Stimulated activated CD8-positive, alpha-beta memory T cell treated with anti-CD3 and anti-CD28 coated beads, Interleukin-12 subunit alpha, Interleukin-12 subunit beta, amount 100 ng/mL, for 4 hours (primary cell): ENCODE measurements at places on chromosomes 2 and 18.

DNA sequence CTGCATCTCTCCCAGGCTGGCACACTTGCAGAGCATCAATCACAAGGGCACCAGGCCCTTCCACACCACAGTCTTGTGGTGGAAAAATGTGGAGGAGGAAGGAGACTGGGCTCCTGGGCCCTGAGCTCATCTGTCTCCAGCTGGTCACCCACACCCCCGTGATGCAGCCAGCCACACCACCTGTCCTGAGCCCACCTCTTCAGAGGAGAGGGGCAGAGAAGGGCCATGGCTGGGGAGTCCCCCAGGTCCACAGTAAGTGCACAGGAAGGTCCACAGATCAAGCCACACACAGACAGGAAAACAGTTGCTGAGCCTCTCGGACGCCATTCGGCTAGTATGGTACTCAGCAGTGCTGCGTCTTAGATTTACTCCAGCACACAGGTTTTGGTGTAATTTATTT lies 203.5 kb upstream of the SALL3 start:
- DNase-seq: no peak

GRCh38 chr18:58992301-58993231 lies 127.9 kb downstream of the ZNF532 start:
- no peak for DNase-seq

DNA sequence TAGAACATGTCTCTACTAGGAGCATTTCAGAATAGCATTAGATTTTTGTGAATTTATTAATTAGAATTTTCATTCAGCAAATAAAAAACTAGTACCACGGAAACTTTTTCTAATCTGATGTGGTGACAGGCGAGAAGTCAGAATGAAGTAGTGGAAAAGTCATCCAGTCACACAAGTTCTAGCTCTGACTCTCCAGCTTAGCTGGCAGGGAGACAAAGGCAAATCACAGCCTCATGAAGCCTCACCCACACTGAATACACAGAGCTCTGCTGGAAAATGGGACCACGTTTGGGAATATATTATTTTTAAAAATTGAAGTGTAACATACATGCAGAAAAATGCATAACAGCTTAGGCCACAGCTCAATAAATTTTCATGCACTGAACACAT lies 86.1 kb downstream of the L3MBTL4 start:
- no peak for DNase-seq

DNA sequence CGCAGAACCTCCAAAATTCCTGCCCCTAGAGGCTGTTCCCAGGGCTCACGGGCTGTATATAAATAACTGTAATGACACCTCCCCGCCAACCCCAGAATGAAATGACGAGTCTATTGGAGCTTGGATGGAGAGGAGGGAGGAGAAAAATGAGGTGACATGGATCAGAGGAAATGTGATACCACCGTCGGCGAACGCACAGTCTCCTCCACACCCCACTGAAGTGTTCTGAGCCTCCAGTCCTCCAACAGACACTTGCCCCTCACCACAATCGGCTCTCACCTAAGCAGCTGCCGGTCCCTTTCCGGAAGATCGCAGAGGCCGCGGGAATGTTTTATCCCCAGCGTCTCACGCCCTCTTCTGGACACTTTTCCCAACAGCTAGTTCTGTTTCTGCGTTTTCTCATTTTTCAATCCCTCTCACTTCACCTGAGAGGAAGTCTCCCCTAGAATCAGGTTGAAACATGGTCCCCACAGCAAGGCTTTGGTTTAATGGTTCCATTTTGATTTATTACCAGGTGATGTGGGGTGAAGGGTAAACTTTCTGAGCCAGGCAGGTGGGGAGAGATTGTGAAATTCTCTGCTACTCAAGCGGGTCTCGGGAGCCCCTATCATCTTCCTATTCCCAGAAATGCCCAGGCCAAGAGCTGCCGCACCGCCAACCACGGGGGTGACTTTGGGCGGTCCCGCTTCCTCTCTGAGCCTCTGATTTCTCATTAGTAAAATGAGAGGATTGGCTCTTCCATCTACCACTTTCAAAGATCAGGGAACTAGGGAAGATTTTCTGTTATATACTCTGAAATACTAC lies 9.1 kb upstream of the MYO5B start:
- DNase-seq: no peak

- DNase-seq: no peak
Observed at GRCh38 chr2:118098307-118099030, 10.2 kb downstream of the INSIG2 start.

GRCh38 chr2:166256896-166257295 lies 118.8 kb downstream of the SCN9A start:
- DNase-seq: no peak

GRCh38 chr2:226184940-226185615 lies 614.5 kb downstream of the IRS1 start:
- no peak for DNase-seq

GRCh38 chr2:237895544-237896506 lies 36.4 kb downstream of the RAMP1 start:
- no peak for DNase-seq

GRCh38 chr2:229043681-229044080 lies 227.4 kb downstream of the PID1 start:
- no peak for DNase-seq

GRCh38 chr2:239669899-239670460 lies 269.2 kb upstream of the HDAC4 start:
- DNase-seq: no peak

DNA sequence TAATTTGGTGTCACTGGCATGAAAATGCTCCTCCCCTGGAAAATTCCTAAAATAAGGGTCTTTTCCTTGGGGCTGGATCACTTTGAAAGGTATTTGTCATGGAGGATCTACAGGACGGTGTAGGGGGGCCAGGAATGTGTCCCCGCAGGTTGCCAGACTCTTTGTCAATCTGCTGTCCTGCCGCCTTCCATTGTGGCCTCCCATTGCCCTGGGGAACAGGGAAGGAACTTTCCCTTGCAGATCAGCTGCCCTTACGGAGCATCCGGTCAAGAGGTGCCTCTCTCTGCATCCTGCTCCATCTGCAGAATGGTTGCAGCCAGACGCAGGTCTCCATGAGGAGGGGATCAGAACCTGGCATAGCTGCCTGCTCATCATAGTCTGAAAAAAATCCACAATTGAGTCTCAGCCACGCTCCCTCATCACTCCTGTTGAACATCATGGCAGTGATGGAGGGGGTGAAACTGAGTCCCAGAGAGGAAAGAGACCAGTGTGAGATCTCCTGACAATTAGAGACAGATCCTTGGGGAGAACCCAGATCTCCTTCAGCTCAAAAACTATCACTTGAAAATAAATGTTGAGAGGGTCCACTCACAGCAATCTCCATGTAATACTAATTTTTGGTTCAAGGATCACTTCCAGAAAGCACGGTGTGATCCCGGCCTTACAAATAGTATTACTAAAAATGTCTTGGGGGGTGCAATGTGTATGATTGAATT lies 244.8 kb downstream of the MYCN start:
- DNase-seq: no peak

DNA sequence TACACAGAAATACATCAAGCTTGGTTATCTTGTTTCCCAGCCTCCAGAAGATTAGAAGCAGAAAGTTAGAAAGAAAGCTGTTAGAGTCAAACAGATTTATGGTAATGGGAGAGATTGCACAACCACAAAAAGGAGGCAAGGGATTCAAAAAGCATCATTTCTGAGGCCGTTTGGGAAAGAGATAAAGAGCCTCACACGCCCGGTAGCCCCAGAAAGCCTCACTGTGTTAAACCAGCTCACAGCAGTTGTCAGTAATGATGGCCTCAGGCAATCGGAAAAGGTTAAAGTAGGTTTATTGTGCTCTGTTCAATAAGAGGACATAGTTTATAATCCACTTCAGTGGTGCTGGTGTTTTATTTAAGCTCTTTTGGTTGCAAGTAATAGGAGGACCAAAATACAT lies 111.3 kb downstream of the DCC start:
- no peak for DNase-seq

DNA sequence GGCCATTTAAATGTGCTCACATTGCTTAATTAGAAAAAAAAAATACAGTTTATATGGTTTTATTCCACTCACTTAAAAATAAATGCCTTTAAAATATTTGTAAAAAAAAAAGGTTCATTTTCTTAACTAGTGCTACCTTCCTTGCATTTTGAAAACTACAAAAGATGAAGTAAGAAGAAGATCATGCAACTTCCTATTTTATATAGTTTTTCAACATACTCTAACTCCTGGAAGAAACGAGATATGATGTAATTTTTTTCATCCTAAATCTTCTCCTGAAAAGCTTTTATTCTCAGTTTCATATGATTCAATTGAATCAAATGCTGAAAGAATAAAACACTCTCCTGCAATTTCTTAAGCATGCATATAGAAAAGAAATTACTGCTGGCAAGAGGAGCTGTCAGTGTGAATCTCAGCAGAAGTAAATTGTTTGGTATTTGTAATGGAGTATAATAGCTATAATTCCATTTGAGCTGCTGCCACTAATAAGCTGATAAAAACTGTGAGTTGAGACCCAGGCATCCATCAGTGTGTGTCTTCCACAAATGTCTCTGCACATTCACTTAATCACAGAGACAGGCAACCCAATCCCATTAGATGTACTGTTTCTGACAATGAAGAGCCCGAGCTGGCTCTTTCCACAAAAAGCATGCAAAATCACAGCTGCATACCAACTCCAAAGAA lies 3.7 kb downstream of the FTCDNL1 start:
- DNase-seq: no peak

DNA sequence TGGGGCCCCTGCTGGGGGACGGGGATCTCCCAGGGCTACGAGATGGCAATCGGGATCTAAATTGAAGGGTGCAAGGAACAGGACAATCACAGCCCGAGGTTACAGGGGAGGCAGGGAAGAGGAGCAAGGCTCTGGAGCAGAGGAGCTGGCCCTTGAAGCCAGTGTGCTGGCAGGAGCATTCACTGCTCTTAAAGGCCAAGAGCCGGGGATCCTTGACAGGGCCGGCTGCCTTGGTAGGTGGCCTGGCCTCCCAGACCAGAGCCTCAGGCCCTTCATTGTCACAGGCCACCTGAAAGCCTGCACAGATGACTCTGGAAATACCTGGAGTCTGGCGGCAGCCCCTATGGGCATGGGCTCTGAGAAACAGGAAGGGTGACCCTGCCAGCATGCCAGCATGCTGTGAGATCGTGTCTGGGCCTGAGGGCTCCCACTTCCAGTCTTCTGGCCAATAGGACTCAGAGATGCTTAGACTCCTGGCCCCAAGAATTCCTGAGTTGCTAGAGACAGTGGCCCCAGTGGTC lies 38.7 kb downstream of the PDIA6 start:
- no peak for DNase-seq

DNA sequence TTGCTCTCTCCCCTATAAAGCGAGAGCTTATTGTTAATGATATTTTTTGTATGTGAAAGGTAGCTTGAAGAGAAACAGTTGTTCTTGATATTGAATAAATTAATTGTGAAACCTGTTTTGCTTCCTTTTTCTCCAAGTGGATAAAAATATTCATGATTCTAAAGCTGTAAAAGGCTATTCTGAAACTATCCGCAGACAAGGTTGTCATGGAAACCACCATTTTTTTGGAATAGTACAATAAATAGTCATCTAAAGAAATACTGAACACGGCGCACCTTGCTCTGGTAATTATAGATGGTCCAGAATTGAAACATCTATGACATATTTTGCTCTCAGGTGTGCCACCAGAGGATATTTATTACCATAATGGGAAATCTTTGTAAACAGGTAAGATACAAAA lies 1103.0 kb upstream of the SLC39A10 start:
- no peak for DNase-seq

DNA sequence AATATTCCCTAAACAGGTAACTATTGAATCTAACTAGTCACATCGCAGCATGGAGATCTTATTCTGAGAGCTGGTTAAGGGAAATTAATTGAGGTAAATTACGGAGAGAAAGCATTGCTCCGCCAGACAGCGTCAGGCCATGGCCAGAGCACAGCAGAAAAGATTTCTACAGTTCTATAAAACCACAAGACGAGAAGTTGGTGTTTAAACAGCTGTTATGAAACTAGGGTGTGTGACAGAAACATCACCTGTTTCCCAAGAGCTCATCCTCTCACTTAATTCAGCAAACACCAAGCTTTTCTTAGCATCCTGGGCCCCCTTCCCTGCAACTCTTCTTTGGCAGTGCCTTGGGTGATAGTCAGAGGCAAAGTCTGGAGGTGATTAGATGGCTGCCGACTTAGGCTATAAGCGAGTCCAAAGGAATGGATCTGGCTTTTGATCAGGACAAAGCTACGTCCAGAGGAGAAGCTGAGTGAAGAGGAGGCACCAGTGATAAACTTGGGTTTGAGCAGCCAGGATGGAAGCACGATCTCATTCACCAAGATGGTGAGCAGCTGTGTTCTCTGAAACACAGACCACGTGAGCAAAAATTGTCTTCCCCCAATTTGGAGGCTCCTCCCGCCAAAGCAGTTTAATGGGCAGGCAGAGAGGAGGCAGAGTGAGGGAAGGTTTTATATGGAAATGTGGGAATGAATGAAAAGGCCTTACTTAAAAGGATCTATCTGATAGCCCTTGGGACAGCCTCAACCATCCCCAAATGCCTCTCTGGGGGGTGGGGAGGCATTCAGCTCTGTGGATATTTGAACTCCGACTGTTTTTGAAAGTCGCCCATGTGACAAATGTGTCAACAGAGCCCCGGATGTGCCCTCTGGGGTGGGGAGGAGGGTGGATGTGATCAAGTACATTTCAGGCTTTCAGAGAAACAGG lies 57.8 kb downstream of the PKDCC start:
- peak; percentile 52 for DNase-seq

DNA sequence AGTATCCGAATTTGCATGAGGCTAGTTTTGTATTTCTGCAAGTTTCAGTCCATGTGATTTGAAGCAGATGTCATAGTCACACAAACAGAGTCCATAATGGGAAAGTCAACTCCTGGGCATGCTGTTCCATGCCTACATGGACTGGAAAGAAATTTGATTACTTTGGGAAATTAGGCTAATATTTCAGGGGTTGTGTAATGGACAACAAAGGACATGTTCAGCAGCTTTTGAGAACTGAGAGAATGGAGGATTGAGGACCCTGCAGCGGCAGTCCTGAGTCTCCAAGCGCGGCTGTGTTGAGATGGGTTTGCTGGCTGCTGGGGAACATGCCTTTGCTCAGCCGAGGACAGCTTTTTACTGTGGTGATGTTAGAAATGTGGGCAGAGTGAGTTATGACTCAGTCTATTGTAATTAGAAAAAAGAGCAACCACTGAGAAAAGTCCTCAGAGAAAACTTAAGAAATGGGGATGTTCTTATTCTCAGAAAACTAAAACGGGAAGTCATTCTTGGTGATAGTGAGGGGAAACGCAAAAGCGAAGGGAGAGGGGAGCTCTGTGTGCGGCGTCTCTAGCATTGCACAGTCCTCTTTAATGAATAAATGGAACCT lies 149.2 kb downstream of the FAM210A start:
- no peak for DNase-seq

DNA sequence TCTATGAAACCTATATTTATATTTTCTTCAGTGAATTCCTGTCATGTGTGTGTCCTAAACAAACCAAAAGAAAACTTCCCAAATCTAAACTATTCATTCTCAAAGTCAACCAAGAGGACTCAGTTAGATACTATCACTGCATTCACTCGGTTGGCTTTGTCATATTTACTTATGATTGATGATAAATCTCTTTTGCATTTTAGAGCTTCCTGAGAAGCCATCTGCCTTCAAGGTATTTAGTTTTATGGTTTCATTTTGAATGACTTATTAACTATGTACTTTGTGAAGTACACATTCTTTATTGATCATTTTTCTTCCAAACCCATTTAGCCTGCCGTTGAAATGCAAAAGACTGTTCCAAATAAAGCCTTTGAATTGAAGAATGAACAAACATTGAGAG lies 36.2 kb downstream of the ANKRD30B start:
- no peak for DNase-seq

- no peak for DNase-seq
Observed at GRCh38 chr18:24841536-24841935, 381.1 kb downstream of the HRH4 start.
